ENCODE measurements at places on chromosomes 3 and 15.

DNA sequence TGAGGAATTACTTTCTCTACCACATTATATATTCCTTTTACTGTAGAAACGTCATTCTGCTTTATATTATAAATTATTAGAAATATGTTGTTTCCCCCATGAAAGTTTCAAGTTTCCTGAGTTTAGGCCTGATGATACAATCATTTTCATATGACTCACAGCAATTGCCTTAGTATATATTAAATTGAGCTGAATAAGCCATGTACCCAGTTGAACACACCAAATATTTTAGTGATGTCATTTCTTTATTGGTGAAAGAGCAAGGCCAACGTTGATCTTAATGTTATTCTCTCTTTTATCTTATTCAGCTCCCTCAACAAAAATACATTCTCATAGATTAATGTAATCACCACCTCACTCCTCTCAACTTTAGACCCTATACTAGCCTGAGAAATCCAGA, 30.8 kb downstream of the B3GNT5 start:
- DNase-seq, result no peak

- no peak for DNase-seq
Observed at GRCh38 chr3:48202632-48203031, 14.4 kb upstream of the CDC25A start.

DNA sequence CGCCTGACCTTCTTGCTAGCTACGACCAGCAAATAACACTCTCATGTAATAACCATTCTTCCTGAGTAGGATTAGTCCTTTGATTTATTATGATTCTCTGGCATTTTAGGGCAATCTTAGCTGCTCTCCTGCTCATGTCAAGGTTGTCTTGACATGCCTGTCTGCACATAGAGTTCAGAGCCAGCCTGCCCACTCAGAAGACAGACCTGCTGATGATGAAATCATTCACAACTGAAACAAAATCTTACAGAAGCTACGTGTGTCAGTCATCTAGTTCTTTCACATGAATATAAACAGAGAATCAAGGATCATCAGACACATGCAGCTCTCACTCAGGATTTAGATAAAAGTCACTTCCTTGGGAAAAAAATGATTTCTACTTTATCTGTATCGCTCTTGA, 173.6 kb upstream of the LYSMD4 start:
- DNase-seq, result no peak

GRCh38 chr15:92244703-92245102, 149.0 kb upstream of the ST8SIA2 start:
- no peak for DNase-seq

- DNase-seq, result no peak
Observed at GRCh38 chr15:43186003-43186353, 775 bp downstream of the CCNDBP1 start.

DNA sequence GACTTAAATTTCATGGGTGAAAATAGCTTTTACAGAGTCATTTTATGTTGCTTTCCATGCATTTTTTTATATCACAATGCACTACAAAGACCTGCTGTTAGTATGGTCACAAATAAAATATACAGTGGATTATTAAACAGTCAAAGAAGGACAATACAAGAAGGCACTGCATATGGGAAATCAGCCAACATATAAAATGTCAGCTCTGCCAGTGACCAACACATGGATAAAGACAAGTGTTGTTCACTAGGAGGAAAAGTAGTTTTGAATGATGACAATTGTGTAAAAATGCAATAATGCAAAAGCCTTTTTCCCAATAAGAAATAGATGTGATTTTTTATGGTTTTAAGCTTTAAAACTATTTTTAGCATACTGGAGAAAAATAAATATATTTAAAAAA, 425.3 kb upstream of the CBLB start:
- DNase-seq, result no peak
